ENCODE measurements at places on chromosomes 4 and X. TPM values are rescaled to one million over a fixed set of nuclear protein-coding genes. Genes with fewer than 3 reads are reported as not detected.

Gene MAGEE2
- not detected for total RNA-seq

Gene PRDM8
- 4.5 TPM for total RNA-seq

Gene CFAP47
- under 0.01 TPM for total RNA-seq

Gene FGF5
- total RNA-seq = not detected

Gene GLOD5
- not detected for total RNA-seq

Gene OTUD6A
- not detected for total RNA-seq

Gene HTT
- total RNA-seq = 60.7 TPM

Gene PRSS12
- total RNA-seq = 52.1 TPM

Gene F8A3
- total RNA-seq = 8.2 TPM

Gene MAGEB16
- total RNA-seq = not detected

Gene MAPK10
- total RNA-seq = 38.2 TPM

Gene KLHL4
- 7.9 TPM for total RNA-seq

Measured in uterus (tissue), 4 donors.